ENCODE measurements at places on chromosomes 6 and 20.

DNA sequence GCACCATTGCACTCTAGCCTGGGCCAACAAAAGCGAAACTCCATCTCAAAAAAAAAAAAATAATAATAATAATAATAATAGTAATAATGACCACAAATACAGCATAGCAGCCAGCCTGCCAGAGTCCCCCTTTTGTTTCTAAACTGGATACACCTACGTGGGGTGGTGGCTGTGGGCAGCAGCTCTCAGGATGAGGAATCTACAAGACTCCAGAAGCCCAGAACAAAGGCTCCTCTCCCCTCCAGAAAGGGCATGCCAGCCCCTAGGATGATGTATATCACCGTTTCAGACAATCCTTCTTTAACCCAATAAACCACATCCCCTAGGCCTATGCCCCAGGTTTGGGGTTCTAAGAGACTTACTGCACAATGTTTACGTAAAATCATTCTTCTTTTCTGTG is 155.9 kb downstream of the QRSL1 start:
- DNase-seq, result no peak

DNA sequence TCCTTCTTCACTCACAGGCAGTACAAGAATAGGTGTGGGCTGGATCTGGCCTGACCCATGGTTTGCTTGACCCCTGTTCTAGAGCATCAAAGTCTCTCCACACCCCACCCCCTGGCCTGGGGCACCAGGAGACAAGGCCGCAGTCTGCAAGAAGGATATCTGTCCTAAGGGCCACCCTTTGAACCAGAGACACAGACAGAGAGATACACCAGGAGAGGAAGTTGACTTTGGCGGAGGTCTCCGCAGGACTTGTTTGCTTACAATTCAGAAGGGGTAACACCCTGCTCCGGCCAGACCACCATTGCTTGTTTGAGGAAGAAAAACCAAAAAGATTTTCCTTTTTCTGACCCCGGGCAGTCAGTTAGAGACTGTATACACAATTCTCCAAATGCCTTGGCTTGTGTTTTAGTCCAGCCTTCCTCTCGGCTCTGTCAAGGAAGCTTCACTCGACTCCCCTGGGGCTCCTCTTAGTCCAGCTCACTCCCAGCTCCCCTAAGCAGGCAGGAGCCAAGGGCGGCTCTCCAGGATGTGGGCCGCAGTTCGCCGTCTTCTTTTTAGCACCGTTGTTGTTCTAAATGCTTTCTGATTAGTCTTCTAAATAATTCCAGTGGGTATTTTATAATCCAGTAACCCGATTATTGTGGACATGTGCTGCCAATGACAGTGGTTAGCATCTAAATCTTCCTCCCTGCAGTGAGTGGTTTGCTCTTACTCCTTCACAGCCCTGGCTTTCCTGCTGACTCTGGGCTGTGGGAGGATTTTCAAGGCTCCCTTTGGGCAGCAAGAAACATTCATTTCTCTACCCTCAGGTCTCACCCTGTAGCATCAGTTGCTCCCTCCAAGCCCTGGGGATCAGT is 58.6 kb upstream of the MRPS10 start:
- DNase-seq, result no peak

DNA sequence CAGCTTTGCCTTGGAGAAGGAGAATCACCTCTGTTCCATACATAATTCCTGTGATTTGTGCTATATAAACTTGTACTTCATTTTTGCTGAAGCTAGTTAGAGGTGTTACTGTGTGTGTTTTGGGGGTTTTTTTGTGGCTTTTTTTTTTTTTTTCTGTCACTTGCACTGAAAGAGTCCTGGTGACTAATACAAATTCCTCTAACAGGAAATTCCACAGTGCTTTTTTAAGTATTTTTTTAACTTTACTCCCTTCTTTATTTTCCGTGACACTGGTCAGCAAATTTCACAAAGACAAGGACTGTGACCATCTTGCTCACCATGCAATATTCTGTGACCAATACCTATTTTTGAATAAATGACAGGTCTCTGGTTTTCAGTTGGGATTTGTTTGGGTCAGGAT is 110.5 kb downstream of the ISM1 start:
- DNase-seq, result no peak

DNA sequence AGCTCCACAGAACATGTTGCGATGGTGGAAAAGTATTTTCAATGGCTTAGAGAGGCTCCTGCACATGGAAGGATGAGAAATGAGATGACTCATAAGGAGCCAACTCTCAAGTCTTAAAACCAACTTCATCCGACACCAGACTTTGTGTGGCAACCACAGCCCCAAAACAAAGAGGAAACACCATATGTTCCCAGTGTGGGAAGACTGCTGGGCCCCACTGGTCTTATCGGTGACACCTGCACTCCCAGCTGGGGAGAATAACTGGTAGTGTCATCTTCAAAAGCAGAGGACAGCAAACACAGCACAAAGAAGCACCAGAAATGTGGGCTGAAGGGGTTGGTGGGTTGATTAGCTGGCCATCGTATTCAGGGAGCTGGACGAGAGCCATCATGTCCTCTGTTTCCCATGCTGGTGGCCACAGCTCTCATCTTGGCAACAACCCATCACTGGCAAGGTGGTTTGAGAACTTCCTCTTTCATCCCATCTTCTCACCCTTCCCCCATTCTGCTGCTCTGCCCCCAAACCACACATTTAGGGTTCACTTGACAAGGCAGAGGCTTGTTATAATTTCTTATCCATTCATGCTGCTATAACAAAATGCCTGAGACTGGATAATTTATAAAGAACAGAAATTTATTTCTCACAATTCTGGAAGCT is 46.0 kb upstream of the TASP1 start:
- DNase-seq, result no peak

- DNase-seq, result no peak
Measured at GRCh38 chr6:90351696-90352095, 55.1 kb upstream of the BACH2 start.

DNA sequence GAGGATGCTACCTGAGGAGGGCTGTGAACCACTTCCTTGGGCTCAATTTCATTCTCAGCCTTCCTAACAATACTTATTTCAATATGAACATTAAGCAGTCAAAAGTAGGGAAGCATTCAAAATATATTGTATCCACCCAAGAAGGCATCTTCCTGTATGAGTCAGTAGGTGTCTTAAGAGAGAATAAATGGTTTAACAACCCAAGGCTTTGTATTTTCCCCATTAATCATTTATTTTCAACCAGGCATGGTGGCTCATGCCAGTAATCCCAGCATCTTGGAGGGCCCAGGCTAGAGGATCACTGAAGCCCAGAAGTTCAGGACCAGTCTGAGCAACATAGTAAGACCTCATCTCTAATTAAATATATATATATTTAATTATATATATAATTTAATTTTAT is 74.5 kb upstream of the MARCKS start:
- no peak for DNase-seq

DNA sequence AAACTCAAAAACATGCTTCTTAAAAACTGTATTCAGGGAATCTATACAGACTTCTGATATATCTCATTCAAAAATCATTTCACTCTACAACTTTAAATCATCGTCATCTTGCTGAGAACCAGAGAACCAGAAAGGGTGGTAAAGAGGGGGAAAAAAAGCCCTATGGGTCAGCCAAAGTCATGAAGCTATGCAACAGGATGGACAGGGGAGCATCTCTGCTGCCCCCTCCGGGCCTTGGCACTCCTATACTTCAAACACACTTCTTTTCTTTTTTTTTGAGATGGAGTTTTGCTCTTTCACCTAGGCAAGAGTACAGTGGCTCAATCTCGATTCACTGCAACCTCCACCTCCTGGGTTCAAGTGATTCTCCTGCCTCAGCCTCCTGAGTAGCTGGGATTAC is 73.5 kb upstream of the NFATC2 start:
- DNase-seq, result no peak

DNA sequence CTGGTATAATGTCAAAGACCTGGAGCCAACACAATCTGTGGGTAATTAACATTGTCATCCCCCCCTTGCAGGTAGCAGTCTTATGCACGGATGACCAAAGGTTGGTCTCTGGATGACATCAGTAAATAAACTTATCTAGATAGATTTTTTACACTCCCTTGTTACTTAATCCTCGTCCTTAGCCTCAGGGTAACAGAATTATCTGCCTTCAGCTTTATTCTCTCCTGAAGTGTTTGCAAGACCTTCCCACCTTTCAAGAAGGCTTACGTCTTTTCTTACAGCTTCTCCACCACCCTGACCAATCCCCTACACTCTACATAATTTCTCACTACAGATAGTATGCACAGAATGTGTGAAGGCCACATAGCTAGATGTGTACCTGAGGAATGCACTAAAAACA is 434.8 kb upstream of the HTR1E start:
- no peak for DNase-seq

- no peak for DNase-seq
Measured at GRCh38 chr6:63567966-63568365, 4.3 kb upstream of the LOC128125822 start.

- no peak for DNase-seq
Measured at GRCh38 chr6:34152042-34152524, 6.2 kb upstream of the GRM4 start.

Measured in C1 segment of cervical spinal cord (tissue), 14 donors.